NCI-H2029 (cell line): ENCODE measurements at places on chromosomes 3 and 15.

GRCh38 chr3:45778761-45779201, 17.6 kb downstream of the SLC6A20 start:
- DNase-seq = peak; percentile 7

DNA sequence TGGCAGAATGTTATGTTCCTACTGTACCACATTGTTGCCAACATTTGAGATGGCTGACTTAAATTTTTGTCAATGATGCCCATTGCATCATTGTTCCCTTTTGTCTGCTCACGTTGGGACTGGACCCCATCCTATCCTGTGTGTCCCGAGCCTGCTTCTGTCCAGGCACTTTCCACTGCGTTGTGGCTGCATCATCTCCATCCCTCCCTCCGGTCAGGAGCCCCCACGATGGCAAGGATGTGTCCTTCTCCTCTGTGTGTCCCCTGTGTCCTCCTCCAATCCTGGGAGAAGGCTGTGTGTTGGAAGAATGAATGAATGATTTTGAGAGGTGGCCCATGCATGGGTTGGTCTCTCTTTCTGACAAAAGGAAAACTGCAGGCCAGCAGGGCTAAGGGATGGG, 19.4 kb upstream of the MRPS22 start:
- DNase-seq = no peak

DNA sequence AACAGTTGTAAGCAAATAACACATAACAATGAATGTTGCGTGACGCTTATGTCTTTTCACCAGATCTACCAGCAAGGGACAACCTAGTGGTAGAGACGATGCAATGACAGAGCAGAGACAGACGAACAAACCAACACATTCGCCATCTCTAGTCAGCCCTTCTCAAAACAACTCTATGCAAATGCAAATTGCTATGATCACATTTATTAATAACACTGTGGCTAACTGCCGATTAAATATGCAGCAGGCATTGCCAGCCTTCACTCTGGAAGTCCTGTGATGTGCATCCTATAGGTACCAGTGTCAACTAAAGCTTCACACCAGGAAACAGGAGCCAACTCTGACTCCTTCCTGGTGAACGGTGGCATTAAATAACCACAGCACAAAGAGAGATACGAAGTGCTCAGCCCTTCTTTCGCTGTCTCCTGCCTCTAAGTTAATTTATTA, 94.2 kb downstream of the FOXP1 start:
- DNase-seq = no peak

DNA sequence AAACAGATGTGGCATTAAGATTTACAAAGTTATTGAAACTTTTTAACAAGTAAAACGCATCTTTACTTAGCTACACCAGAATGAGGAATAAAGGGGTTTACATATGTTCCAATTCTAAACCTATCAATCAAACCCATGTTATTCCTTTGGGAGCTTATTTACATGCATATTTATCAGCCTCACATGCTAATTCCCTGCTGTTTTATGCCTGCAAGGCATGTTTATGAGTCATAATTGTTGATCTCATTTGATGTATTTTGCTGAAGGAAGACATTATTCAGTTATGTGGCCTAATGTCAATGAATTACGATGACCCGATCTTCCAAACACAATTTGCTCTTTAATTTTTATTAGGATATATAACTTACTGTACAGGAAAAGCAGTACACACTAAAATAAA, 272.9 kb downstream of the TBC1D5 start:
- DNase-seq = no peak

DNA sequence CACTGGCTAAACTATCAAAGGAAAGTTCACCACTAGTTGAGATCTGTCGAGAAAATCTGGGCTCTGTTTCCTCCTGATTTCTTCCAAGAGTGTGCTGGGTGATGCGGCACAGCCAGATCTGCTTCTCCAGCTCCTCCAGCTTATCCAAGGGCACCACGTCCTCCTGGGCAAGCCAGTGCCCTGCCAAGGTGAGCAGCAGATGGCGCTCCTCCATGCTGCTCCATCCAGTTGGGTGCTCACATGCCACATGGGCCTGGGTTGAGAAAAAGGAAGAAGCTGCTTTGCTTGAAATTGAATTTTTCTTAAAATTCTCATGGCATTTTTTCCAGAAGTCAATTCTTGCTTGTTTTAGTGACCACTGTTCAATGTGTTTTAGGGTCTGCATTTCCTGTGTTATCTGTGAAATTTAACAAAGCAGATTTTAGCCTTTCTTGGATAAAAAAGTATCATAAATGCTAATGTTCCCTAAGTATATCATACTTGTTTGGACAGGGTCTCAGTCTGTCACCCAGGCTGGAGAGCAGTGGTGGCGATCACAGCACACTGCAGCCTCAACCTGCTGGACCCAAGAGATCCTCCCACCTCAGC, 47.3 kb downstream of the EIF3J start:
- DNase-seq = no peak
